ENCODE measurements at places on chromosomes 3 and 15. TPM values are rescaled to one million over a fixed set of nuclear protein-coding genes. Genes with fewer than 3 reads are reported as not detected.

- DNase-seq = no peak
- peak overlapping the region; percentile 64 for H3K27ac ChIP-seq
- H3K27me3 ChIP-seq = no peaks in the 10 kb centered on the region
- no peak overlapping the region for H3K4me3 ChIP-seq
These were observed 5.8 kb downstream of the ISLR start for GRCh38 chr15:74179101-74179841.

The ITIH1 gene
- total RNA-seq = not detected

The CGNL1 gene
- total RNA-seq = 16.2 TPM

- no peaks in the 10 kb centered on the region for H3K36me3 ChIP-seq
- H3K4me3 ChIP-seq = no peak overlapping the region
- no peaks in the 10 kb centered on the region for H3K4me1 ChIP-seq
- no peaks in the 10 kb centered on the region for H3K27me3 ChIP-seq
These were observed 65.8 kb upstream of the MAGI1 start for GRCh38 chr3:66104535-66104934.

GRCh38 chr3:192445770-192446644 is 281.3 kb downstream of the FGF12 start:
- no peak overlapping the region for H3K4me3 ChIP-seq
- no peaks in the 10 kb centered on the region for H3K27me3 ChIP-seq
- H3K4me1 ChIP-seq = peaks cover 3% of the 10 kb centered on the region
- DNase-seq = no peak

The LMCD1 gene
- 576 TPM for total RNA-seq
